ENCODE measurements at places on chromosomes 11 and 22. TPM values are rescaled to one million over a fixed set of nuclear protein-coding genes. Genes with fewer than 3 reads are reported as not detected.

DNA sequence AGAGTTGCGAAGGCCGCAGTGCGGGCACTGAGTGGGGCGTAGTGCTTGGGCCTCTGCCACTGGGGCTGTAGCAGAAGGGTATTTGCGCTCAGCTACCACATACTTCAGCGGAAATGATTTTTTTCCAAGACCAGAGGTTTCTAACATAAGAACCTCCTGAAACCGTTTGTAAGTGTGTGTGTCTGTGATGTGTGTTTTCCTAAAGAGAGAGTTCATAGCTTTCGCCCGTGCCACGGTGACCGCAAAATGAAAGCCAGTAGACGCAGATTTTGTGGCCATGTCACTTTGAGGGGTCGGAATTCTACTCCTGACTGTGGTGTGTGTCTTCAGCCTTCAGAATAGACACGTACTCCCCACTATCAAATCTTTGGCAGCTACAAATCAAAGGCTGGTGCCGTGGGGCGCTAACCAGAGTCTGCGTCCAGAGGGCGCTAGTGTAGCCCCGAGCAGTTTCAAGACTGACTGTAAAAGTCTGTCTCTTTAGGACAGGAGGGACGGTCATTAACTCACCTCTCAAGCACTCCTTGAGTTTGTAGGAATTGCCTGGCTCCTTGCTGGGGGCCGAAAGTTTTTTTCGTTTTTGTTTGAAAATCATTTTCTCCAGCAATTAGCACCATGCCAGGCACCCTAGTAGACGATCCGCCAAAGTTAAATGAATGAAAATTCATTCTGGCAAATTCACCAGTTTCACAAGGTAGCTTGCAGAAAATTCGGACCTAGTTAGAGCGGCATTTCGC, 2.5 kb upstream of the CALCA start:
- peak; percentile 58 for DNase-seq

DNA sequence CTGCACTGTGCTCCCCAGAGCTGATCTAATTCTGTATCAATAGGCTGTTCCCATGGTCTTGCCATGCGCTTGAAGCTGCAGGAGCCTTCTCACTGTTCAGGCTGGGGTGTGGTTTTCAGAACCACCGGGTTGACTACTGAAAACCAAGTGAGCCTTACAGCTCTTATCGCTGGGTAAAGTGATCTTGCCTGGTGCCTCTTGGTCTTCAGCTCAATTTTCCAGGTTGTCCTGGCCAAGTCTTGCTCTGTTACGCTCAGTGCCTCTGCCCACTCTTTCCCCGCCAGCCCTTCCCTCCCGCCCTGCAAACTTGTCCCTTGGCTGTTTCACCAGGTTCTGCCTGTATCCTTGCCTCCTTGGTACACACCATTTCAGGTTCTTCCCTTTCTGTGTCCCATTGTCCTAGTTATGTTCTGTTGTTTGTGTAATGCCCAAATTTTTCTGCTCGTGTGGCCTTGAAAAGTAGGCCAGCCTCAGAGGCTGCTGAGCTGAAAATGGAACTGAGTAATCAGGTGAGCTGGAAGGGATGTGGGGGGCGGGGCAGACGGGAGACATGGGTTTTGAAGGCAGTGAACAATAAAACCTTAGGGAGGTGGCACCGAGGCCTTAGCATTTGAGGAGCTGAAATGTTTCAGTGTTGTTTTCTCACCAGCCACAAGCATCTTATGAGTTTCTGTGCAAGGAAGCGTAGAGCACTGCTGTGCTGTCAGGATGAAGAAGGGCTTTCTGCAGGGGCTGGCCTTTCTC, 11.2 kb downstream of the PEX26 start:
- no peak for DNase-seq

DNA sequence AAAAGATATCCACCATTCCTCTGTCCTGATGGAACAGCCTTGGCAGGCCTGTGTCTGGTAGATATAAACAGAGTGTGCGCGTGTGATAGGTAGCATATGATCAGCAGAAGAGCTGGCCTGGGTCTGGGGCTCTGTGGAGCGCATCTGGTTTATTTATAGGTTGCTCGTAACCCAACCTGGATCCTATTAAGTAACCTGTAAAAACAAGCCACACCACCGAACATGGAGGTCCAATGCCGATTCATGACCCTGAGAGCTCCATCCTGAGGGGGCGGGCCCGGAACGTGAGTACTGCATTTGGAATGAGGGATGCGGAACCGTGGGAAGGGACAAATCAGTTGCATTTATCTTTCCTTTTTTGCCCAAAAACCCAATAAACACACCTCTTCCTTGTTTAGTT, 31.9 kb upstream of the APOL5 start:
- DNase-seq, result no peak

- peak; percentile 57 for DNase-seq
Measured at GRCh38 chr22:37545703-37546436, 14.4 kb upstream of the CDC42EP1 start.

APLNR gene
- total RNA-seq, result not detected

- peak; percentile 3 for DNase-seq
Measured at GRCh38 chr11:15038963-15039362, 34.4 kb upstream of the CALCB start.

SREBF2 gene
- total RNA-seq, result 29.9 TPM

PACS1 gene
- total RNA-seq, result 13.9 TPM

DNA sequence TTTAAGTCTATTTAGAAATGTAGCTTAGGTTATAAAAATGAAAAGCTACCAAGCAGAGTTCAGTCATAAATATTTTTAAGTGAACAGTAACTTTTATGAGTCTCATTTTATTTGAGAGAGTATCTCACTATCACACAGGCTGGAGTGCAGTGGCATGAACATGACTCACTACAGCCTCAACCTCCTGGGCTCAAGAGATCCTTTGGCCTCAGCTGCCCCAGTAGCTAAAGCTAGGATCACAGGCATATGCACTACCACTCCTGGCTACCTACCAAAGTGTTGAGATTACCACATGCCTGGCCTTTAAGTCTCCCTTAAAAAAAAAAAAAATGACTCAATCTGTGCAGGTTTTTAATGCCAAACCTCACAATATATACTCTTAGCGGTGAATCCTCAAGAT, 34.7 kb upstream of the CLNS1A start:
- DNase-seq, result no peak

DNA sequence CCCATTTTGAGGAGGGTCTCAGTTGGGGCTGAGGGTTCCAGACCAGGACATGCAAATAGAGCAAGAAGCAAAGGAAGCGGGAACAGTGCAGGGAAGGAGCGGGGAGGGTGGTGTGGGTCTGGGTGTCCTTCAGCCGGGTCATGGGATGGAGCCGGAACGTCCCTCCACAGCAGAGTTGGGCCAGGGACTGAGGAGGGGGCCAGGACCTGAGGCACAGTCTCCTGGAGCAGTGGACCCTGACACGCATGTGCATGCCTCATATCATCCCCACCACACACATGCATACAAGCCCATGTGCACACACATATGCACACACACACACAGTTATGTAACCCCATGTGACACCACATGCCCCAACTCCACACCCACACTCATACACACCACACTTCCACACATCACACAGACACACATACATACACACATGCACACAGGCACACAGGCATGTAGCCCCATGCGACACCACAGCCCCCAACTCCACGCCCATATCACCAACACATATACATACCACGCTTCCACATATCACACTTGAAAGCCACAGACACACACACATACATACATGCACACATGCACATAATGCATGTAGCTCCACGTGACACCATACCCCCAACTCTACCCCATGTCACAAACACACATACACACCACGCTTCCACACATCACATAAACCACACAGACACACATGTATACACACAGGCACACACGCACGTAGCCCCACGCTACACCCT, 1026.6 kb downstream of the BRD1 start:
- DNase-seq, result no peak

NRIP3 gene
- total RNA-seq, result 13.5 TPM

DNA sequence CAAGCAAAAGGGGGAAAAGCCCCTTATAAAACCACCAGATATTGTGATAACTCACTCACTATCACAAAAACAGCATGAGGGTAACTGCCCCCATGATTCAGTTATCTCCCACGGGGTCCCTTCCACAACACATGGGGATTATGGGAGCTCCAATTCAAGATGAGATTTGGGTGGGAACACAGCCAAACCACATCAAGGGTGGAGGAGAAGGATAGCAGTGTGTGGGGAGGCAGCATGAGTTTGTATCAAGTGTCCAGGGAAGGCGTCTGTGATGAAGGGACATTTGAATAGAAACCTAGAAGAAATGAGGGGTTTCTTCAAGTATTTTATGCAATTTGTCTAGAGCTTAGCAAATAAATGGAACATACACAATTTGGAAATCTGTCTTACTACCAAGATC, 98.2 kb downstream of the SLC1A2 start:
- no peak for DNase-seq

DNA sequence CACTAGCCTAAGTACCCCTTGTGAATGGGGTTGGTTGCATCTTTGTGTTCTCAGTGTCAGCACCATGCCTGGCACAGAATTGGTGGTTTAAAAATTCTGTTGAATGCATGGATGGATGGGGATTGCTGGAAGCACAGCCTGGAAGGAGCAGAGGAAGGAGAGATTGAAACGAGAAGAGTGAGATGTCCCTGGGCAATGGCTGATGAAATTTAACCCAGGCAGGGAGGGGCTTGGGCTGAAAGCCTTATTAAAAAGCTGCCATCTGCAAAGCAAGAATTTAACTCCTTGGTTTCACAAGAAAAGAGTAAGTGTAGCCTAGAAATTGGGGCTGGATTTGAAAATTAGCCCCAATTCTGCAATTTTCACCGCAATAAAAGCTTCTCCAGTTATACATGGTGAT, 126.7 kb downstream of the TEAD1 start:
- no peak for DNase-seq

- DNase-seq, result no peak
Measured at GRCh38 chr11:92846491-92847125, 122.8 kb upstream of the MTNR1B start.

BCR gene
- total RNA-seq, result 21.2 TPM

POU2AF2 gene
- not detected for total RNA-seq

OR52I2 gene
- total RNA-seq, result not detected

All from NCI-H460 (cell line).